ENCODE measurements at places on chromosomes 6 and 20.

GRCh38 chr6:280775-281468, 11.4 kb upstream of the DUSP22 start:
- no peak for DNase-seq

- DNase-seq: no peak
These were observed 6.0 kb downstream of the CEP85L start for GRCh38 chr6:118645395-118645794.

DNA sequence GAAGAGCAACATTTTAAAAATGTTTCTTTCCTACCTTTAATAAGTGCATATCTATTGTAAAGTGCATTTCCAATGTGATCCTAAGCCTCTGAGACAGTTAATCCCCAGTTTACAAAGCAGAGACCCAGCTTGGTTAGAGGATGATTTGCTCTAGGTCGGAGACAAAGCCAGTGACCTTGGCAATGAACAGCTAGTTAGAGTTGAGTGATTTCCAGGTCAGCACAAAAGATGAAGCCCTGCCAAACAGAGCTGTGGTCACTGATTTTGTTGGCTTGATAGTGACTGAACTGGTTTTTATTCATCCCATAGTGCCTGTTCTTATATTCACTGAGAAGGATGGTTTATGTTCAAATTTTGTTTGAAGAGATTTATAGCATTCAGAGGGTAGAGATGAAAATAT, 56.6 kb upstream of the CD83 start:
- DNase-seq: no peak

DNA sequence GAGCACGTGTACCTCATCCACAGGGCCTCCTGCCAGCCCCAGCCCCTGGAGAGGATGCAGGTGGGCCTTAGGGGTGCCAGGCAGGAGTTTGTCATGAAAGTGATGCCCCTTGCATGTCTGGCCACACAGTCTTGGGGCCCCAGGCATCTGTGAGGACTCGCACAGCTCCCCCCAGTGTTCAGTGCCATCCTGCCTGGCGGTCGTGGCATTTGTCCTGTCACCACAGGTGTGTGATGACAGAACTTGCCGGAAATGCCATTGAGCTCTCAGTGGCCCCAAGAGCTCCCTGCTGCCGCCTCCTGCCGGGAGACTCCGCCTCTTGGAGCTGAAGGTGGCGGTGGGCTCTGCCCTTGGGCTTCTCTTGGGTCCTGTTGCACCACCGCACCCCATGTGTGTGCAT, 30.6 kb upstream of the ADRM1 start:
- DNase-seq: no peak

DNA sequence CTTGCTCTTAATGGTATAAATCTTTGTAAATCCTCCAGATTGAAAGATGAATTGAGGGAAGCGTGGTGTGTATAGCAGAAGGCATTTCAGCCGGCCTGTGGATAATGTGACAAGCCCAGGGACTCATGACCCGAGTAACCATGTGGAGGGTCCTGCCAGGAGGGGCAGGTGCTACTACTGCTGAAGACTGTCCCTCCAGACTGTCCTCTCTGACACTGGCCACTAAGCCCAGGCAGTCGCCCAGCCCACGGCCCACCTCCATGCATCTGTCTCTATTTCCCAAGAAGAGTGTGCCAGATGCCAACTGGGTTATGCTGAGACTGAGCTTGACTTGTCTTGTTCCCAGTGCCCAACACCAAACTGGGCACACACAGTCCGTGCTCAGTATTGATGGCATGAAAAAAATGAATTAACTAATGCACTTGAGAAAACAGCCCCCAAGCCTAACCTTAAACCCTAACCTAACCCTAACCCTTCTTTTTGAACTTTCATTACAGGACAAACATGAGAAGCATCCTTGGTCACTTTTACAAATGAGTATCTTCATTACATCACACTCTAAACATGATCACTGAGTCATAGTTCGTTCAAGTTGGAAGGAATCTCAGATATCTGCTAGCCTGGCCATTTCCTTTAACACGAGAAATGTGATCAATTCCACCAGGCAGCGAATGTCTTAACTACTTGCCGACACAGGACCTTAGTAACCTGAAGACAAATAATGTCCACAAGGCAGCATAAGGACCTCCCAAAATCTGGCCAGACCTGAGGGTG, 182.2 kb upstream of the RREB1 start:
- DNase-seq: no peak

DNA sequence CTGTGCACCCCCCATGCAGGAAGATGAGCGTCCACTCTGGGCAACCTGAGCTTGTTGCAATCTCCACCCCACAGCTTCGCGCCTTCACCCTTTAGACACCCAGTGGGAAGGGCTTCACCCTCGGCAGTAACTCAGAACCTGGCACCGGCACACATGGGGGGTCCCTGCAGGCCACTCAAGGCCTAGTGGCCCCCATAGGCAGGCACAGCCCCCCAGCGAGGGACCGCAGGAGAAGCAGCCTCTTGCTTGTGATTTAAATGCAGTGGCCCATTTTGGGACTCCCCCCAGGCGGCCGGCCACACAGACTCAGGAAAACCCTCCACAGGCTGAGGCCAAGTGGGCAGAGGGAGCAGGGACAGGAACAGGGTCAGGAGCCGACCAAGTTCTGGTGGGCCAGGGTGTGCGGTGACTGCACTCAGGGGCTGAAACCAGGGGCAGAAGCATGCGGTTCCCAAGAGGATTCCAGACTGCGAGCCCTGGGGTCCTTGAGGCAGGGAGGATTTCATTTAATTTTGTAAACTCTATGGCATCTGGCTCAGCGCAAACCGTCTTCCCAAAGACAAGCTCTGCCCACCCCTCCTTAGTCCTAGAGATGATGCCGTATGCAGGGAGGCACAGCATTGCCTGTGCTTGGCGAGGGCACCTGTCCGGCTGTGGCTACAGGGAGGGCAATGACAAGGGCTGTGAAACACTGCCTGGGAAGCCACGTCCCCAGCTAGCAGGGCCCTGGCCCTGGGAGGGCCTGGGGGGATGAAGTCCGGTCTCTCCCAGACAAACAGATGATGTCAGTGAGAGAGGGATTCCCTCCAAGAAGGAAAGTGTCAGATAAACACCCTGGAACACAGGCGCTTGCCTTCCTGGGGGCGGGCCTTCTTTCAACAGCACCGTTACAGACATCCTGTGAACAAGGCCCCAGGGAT, 52.9 kb upstream of the GPR31 start:
- no peak for DNase-seq

DNA sequence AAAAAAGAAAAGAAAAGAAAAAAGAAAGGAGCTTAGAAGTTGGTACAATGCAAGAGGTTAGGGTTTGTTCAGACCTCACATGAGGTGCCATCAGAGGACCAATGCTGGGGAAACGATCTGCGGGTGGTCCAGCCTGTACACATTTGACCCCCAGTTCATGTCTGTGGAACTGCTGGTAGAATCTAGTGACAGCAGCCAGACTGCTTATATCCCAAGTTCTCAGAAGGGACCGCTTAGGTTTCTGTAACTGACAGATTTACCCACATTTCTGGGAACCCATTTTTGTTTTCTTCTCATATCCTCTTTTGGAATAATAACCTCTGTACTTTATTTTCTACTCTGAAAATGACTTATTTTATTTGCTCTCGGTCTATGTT, 4.7 kb downstream of the PPP1R18 start:
- DNase-seq: no peak

DNA sequence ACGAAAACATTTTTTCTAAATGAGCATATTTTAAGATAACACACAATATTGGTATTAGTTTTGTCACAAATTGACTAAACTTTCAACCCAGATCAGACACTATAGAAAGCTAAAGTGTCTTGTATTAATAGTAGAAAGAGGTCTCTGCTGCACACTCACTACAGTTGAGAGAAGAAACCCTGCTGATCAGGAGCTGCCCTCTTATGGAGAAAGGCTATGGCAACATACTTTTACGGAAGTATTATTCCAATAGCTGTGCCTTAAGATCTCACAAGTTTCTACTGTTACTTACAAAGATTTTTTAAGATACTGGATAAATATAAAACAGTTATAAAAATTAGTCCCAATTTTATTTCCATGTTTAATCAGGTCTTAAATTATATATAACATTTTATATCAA, 155.7 kb downstream of the RIMS1 start:
- no peak for DNase-seq

- DNase-seq: no peak
These were observed 338.1 kb downstream of the PLCB1 start for GRCh38 chr20:8470156-8470555.

- DNase-seq: no peak
These were observed 204.9 kb upstream of the ID4 start for GRCh38 chr6:19632230-19632629.

- DNase-seq: no peak
These were observed 100.6 kb downstream of the PCSK2 start for GRCh38 chr20:17327185-17328148.

- no peak for DNase-seq
These were observed 581.9 kb downstream of the HTR1B start for GRCh38 chr6:76881414-76881813.

DNA sequence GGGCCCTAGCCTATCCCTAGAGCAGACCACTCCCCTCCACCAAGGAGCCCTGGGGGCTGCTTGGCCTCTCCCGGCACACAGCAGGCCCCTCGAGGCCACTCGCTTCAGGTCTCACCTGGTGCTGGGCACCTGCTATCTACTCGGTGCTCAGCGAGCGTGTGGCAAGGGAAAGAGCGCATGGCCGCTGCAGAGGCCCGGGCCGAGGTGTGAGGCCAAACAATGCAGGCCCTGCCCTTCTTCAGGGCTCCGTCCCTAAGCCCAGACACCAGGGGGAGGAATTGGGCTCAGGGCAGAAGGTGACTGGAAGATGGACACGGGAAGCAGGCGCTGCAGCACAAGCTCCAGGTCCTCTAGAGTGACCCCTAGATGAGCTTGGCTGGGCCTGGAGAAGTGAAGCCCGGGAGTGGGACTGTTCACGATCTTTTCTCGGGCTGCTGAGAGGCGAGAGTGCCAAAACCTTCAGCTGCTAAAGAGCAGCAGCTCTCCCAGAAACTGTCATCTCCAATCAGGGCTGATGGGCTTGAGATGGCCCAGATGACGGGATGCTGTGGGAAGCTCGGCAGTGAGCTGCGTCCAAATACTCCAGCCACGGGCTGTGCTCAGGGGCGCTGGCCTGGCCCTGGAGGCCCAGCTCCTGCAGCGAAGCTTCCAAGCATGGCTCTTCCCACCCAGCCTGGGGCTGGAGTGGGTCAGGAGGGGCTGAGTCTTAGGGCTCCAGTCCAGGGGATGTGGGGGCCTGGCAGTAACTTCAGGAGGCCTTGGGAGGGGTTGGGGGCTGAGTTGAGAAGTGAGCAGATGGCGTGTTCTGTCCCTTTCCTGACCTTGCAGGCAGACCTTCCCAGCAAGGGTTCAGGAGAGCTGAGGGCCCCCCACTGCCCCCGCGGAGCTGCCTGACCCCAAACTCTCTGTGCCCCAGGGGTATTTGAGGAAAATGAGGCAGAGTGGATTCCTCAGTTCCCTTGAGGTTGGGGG, 43.7 kb downstream of the APCDD1L start:
- DNase-seq: no peak

DNA sequence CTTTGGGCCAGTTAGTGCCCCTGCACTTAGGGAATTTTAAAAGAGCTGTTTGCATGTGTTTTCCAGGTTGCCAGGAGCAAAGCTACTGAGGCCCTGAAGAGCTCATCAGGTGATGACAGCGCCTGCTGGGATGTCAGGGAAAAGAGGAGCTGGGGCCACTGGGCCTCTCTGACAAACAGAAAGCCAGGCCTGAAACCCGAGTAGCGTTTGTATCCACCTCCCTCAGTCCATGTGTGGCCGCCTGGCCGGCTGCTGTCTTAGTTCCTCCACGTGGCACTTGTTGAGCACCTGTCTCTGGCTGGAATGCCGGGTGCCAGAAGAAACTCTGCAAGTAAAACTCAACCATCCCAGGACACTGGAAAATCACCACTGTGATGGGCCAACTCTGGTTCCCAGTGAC, 601.2 kb downstream of the CDH26 start:
- DNase-seq: no peak

DNA sequence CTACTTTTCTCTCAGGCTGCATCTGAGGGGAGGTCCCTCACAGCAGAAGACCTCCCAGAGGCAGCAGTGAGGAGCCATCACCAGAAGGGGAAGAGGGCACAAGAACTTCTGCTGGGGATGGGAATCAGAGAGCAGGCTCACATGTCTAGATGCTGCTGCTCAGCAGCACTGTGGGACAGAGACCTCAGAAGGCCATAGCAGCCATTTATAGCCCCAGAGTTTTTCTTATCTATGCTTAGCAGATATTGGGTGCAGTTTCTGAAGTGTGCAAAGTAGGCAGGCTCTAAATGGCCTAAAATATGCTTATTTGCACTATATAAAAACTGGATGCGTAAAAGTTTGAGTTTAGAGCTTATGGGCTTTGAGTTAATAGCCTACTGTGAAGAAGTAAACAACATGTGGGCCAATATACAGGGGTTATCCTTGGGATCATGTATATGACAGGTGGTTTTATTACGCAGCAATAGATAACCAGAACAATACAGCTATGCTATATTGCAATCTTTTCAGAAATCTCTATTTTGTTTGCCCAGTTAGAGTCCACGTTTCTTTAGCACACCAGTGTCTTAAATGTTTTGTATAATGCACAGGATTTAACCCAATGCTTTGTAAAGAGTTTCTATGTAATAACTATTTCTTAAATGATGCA, 60.2 kb upstream of the TMEM244 start:
- no peak for DNase-seq

DNA sequence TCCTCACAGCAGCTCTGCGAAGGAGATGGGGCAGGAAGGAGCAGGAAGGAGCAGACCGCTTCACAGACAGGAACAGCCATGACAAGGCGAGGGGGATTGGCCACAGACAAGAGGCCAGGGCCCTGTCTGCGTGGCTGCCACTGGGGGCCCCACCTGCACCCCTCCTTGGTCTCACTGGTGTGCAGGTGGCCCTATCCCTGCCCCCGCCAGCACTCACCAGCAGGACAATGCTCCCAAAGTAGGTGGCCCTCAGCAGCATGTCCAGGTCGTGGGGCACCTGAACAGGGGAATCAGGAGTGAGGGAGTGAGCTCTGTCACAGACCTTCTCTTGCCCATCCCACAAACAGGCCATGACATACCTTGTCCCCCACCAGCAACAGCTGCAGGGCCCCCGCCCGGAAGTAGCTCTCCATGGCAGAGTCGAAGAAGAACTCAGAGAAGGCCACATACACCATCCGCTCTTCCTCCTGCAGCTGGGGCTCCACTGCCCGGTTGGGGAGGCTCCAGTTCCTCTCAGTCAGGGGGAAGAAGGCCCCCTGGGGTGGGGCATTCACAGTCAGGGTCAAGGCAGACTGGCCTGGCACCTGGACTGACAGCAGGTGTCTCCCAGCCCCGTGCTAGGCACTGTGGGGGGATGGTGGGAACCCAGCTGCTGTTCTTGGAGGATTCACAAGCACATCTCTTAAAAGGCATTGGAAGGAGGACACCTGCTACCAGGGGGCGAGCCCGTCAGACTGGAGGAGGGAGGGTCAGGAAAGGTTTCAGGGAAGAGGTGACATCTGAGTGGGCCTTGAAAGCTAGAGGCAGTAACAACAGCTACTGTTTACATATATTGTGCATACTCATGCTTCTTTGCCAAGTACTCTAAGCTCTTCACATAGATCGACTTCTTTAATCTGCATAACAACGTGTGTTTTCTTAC, 7.1 kb downstream of the PLTP start:
- no peak for DNase-seq

- DNase-seq: no peak
These were observed 196.7 kb upstream of the CDH4 start for GRCh38 chr20:61055180-61056010.

All from stimulated activated CD4-positive, alpha-beta T cell treated with anti-CD3 and anti-CD28 coated beads, Interleukin-1b, Interleukin-23, amount 100 ng/mL, for 1 hour (primary cell).